Tibial nerve (tissue), 4 donors: ENCODE measurements at places on chromosomes 6 and 20.

- no peaks in the 10 kb centered on the region for H3K36me3 ChIP-seq
- no peak overlapping the region for H3K27ac ChIP-seq
- no peak for DNase-seq
- H3K4me1 ChIP-seq = no peaks in the 10 kb centered on the region
- no peaks in the 10 kb centered on the region for H3K27me3 ChIP-seq
Measured at GRCh38 chr20:16166737-16167136, 406.5 kb downstream of the KIF16B start.

GRCh38 chr6:145865175-145865574 lies 50.6 kb upstream of the FBXO30 start:
- H3K27ac ChIP-seq = no peak overlapping the region
- H3K27me3 ChIP-seq = no peaks in the 10 kb centered on the region
- H3K4me1 ChIP-seq = peaks cover 3% of the 10 kb centered on the region

DNA sequence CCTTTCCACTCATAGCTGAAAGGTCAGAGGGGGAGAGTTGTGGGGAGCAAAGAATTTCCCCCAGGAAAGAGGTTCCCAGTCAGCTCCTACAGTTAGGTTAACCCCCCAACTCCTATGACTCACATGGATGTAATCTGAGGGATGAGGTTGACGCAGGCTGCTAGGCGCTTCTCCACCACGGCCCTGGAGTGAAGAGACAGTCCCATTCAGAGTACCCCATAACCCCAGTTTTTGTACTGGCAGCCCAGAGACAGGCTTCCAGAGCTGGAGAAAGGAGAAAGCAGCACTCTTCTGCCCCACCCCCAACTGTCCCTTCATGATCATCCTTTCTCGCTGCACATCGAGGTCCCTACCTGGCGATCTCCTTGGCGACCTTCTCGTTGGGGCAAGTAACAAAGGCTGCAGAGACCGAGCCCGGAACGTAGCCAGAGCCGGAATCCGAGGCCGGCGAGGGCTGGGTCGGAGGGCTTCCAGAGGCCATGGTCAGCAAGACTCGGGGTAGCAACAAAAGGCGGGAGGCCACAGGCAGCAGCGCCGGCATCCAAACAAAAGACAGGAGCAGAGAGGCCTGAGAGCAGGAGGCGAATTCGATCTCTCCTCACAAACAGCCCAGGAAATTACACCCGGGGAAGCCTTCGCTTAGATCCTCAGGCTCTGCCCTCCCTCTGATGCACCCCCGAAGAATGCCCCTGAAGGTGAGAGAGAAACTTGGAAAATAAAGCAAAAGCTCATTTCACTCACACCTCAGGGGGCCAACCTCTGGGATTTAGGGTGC lies 592 bp downstream of the CUTA start:
- peaks cover 42% of the 10 kb centered on the region for H3K36me3 ChIP-seq
- H3K4me1 ChIP-seq = peaks cover 71% of the 10 kb centered on the region
- no peak for DNase-seq
- H3K4me3 ChIP-seq = peak overlapping the region; percentile 80
- H3K27ac ChIP-seq = peak overlapping the region; percentile 97

GRCh38 chr6:20826378-20826777 lies 292.1 kb downstream of the CDKAL1 start:
- H3K27me3 ChIP-seq = no peaks in the 10 kb centered on the region
- H3K27ac ChIP-seq = peak overlapping the region; percentile 18
- H3K4me1 ChIP-seq = peaks cover 29% of the 10 kb centered on the region
- H3K36me3 ChIP-seq = no peaks in the 10 kb centered on the region
- no peak overlapping the region for H3K4me3 ChIP-seq
- no peak for DNase-seq
